ENCODE measurements at places on chromosomes 13 and 19.

- peak; percentile 37 for DNase-seq
Observed at GRCh38 chr13:51317262-51317661, 22.2 kb upstream of the SERPINE3 start.

- DNase-seq: peak; percentile 37
Observed at GRCh38 chr19:57057036-57057686, 62.6 kb upstream of the USP29 start.

GRCh38 chr13:39433651-39434050 is 169.3 kb downstream of the LHFPL6 start:
- DNase-seq: no peak

DNA sequence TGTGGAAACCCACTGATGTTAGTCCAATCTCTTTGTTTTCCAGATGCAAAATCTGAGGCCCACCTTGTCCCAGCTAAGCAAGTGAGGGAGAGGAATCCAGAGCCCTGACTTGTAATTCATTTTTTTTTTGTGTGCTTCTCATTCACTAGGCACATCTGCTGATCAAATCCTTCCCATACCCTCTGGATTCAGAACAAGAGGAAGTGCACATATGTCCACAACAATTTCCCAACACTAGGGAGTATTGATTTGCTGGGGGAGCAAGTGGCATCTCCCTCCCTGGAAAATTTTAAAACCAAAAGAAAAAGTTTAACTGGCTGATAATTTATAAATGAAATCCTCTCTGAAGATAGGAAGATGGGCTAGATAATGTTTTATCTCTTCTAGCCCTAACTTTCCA is 94.6 kb upstream of the RFC3 start:
- DNase-seq: peak; percentile 16

- peak; percentile 89 for DNase-seq
Observed at GRCh38 chr13:51520524-51520923, 63.7 kb upstream of the WDFY2 start.

DNA sequence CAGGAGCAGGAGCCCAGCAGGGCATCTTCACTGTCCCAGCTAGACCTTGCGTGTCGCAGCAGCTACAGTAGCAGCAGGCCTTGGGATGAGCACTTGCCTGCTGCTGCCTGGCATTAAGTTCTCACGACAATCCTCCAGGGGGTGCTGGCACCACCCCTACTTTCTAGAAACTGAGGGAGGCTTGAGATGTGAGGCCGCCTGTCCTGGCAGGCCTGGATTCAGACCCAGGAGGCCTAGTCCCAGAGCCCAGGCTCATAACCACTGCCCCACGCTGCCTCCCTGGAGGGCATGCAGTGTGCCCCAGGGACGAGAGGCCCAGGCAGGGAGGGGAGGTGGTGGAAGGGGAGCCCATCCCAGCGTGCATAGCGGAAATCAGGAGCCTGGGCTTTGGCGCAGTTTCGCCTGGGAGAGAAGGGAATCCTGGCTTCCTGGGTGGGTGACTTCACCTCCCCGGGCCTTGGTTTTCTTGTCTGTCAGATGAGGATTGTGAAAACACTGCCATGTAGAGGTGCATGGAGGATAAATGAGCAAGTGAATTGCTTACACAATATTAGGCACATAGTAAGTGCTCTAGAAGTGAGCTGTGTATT is 26.1 kb downstream of the PPP5C start:
- peak; percentile 35 for DNase-seq

GRCh38 chr19:48961051-48961649 is 4.0 kb upstream of the FTL start:
- peak; percentile 35 for DNase-seq

DNA sequence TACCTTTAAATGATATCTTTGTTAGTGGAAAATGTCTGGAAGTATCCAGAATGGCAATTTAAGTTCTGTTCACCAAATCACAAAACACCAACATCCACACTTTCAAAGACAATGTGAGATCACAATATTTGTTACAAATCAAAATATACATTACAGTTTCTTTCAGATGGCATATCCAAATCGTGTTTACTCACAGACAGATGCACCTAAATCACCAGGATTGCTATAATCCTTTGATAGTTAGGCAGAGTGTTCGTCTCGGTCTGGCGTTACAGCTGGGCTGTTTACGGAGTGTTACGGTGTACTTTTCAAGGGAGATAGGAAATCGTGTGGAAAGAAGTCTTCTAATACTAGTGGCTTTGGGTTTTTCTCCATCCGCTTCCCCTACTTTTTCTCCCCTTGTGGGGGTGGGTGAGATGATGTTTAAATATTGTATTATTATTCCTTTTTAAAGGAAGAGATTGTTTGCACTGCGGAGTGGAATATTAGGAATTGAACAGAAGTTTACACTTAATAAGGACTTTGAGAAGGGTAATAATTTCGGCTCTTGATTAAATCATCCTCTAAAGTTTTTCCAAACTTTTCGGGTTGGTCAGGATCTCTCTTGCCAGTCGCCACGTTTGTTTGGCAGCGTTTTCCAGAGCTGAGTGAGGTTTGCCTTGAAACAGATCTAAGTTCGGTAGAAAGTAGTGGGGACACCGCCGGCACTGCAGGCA is 1.8 kb downstream of the MAB21L1 start:
- no peak for DNase-seq

GRCh38 chr13:97548138-97548537 is 114.2 kb downstream of the RAP2A start:
- no peak for DNase-seq

DNA sequence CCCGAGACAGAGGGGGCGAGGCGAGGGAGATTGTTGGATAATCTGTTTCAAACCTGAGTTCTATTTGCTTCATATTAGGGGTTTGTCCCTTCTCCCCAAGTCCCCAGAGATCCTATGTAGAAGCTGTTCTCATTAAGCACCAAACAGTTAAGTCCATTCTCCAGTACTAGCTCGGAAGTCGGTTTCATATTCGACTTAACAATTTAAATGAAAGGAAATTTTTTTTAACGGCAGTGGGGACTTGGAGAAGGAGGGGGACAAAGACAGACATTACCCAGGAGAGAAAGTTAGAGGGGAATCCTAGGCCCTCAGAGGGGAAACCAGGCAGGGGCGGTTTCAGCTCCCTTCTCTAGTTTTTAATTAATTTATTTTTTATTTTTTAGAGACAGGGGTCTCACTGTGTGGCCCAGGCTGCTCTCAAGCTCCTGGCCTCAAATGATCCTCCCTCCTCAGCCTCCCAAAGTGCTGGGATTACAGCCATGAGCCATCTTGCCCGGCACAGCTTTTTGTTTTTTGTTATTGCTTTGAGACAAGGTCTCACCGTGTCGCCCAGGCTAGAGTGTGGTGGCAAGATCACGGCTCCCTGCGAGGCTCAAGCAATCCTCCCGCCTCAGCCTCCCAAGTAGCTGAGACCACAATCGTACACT is 13.7 kb upstream of the TLE2 start:
- no peak for DNase-seq

DNA sequence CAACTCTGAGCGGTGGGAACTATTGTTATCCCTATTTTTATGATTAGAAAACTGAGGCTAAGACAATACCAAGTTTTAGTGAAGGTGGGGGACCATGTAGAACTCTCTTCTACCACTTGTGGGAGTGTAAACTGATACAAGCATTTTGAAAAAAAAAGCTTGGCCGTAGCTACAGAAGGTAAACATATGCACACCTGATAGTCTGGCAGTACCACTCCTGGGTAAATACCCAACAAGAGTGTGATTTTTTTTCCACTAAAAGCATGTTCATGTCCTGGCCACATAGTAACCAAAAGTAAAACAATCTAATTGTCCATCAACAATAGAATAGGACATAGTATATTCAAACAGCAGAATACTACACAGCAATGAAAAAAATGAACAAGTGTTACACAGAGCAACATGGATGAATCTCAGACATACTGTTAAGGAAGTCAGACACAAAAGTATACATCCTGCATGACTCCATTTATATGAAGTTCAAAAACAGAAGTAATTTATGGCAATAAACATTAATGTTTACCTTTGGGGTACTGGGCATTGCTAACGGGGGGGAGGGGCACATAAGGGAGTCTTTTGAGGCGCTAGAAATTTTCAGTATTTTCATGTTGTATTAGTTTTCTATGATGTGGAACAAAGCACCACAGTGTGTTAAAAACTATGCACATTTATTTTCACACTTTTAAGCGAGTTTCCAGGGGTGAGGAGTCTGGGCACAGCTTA is 6.4 kb upstream of the SPATA13 start:
- no peak for DNase-seq

DNA sequence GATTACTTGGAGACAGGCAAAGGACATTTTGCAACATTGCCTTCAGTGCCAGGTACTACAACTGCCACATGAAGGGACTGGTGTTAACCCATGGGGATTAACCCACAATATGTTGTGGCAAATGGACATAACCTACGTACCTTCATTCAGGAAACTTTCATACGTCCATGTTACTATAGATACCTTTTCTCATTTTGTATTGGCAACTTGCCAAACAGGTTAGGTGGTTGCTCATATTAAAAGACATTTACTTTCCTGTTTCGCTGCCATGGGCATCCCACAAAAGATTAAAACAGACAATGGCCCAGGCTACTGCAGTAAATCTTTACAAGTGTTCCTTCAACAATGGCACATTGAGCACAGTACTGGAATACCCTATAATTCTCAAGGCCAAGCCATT is 925.3 kb downstream of the SLITRK6 start:
- DNase-seq: no peak

DNA sequence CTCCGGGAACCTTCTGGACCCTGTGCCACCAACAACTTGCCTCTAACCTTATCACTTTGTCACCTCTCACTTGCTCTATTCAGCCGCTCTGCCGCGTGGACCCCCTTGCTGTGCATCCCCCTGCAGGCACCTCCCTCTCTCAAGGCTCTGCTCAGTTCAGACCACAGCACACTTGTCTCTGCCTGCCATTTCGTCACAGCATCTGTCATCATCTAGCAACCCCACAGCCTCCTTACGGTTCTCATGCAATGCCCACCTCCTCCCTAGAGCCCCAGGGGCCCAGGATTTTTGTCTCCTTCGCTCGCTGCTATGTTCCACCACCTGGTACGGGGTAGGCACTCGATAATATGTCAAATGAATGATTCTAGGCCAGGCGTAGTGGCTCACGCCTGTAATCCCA is 4.8 kb downstream of the HAUS8 start:
- no peak for DNase-seq

- DNase-seq: no peak
Observed at GRCh38 chr19:47082493-47082892, 31.1 kb downstream of the ZC3H4 start.

GRCh38 chr13:90641884-90642283 is 705.6 kb upstream of the MIR17HG start:
- DNase-seq: no peak

DNA sequence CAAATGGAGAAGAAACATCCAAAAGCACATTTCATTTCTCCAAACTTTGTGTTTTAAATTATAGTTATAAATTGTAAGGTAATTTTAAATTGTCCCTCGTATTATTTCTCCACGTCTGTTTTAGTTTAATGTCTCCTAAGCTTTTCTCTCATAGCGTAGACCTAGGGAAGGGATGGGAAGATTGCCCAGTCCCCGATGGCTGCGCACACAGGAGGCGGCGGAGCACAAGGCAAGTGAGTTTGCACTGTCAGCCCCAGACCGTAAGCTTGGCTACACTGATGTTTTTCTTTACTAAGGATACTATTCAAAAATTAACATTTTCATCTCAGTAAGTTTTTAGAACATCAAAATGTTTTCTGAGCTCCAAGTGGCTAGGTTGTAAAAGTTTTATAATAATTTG is 72.3 kb downstream of the GPR12 start:
- no peak for DNase-seq

- peak; percentile 6 for DNase-seq
Observed at GRCh38 chr19:13206587-13206986, 56.4 kb downstream of the IER2 start.

- DNase-seq: no peak
Observed at GRCh38 chr13:107518780-107519179, 696.6 kb downstream of the LIG4 start.

DNA sequence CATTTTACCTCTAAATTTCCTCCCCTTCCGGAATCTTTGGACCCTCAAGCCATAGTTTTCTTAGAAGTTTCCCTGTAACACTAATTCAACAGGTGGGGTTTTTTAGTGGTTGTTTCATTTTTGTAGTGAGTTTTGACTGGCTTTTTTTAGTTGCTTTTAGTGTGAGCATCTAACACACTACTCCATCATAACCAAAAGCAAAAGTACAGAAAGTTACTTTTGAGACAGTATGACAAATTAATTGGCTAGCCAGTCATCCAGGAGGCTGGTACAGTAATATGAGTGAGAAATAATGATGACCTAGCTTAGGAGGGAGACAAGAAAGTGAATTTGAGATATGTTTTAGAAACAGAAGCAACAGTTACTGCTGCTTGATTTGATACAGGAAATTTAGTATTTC is 71.5 kb downstream of the DNAJC15 start:
- no peak for DNase-seq

- DNase-seq: no peak
Observed at GRCh38 chr13:50598338-50598737, 245.2 kb downstream of the DLEU7 start.

DNA sequence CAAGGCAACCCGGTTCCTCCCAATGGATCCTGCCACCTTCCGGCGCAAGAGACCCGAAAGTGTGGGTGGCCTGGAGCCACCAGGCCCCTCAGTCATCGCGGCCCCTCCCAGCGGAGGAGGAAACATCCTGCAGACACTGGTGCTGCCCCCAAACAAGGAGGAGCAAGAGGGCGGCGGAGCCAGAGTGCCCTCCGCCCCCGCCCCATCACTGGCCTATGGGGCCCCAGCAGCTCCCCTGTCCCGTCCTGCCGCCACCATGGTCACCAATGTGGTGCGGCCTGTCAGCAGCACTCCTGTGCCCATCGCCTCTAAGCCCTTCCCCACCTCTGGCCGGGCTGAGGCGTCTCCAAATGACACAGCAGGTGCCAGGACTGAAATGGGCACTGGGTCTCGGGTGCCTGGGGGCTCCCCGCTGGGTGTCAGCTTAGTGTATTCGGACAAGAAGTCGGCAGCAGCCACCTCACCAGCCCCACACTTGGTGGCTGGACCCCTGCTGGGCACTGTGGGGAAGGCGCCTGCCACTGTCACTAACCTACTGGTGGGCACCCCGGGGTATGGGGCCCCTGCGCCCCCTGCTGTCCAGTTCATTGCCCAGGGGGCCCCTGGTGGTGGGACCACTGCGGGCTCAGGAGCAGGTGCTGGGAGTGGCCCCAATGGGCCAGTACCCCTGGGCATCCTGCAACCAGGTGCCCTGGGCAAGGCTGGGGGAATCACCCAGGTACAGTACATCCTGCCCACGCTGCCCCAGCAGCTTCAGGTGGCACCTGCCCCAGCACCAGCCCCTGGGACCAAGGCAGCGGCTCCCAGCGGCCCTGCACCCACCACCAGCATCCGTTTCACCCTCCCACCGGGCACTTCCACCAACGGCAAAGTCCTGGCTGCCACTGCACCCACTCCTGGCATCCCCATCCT is 11.2 kb upstream of the PRR19 start:
- DNase-seq: peak; percentile 45

Data from foreskin fibroblast (primary cell).